AG04450 (cell line): ENCODE measurements at places on chromosomes 2 and 18. TPM values are rescaled to one million over a fixed set of nuclear protein-coding genes. Genes with fewer than 3 reads are reported as not detected.

GRCh38 chr2:226414335-226414734, 385.3 kb downstream of the IRS1 start:
- no peak for DNase-seq

DNA sequence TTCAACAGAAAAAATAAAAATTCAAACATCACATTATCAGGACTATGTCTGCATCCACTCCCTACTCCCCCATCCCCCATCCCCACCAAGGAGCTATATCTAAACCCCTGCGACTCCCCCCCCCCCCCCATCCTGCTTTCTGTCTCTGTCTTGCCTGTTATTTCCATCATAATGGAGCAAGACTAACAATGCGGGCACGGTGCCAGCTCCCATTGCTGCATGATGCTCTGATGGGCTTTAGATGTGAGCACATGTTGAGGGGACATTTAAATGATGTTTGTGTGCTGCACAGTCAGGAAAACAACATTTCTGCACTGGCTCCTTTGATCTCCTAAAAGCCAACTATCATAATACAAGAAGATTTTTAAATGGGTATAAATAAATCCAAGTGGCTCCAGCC, 644.2 kb upstream of the SETBP1 start:
- DNase-seq: no peak

GRCh38 chr2:188940171-188940570, 34.0 kb upstream of the COL3A1 start:
- DNase-seq: no peak

DNA sequence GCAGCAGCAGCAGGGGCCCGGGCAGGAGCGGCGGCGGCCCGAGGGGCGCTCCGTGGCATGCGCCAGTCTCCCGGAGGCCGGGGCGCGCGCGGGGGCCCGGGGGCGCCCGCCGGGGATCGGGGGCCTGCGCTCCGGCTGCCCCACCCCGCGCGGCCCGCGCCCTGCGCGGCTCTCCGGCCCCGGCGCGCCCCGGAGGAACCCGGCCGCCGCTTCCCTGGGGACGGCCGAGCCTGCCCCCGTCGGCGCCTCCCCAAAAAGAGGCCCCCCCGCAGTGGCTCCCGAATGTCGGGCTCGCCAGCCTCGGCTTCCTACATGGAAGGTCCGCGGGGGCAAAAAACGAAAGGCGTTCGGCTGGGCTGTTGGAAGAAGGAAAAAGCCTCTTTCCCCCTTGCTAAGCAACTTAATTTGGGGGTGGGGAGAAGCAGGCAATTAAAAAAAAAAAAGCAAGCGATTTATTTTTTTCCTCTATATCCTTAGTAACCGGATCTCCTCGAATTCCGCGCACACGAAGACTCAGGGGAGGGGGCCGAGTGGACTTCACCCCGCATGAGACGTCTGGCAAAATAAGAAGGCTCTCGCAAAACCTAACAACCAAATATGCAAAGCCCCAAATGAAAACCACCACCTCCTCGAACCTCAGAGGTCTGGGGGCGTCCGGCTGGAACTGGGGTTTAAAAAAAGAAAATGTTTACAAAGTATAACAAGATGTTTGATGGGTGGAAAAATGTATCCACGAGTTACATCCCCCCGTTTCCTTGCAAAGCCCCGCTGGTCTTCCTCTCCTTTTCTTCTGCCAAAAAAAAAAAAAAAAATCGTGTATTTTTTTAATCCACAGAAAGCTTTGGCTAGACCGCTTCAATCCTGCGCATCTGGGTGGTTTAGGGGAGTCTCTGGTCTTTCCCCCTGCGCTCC, at the start of gene SMAD7:
Gene SMAD7 (minus strand): TSS at position 430 of the 912 bp plus-strand sequence. CDS start 541 bp downstream, outside the sequence.
- DNase-seq: no peak

GRCh38 chr18:64097497-64097896, 51.4 kb downstream of the LINC00305 start:
- no peak for DNase-seq

- DNase-seq: no peak
These were observed 67.0 kb downstream of the ZEB2 start for GRCh38 chr2:144452989-144453336.

GRCh38 chr2:145897151-145897550, 1377.2 kb upstream of the ZEB2 start:
- no peak for DNase-seq

DNA sequence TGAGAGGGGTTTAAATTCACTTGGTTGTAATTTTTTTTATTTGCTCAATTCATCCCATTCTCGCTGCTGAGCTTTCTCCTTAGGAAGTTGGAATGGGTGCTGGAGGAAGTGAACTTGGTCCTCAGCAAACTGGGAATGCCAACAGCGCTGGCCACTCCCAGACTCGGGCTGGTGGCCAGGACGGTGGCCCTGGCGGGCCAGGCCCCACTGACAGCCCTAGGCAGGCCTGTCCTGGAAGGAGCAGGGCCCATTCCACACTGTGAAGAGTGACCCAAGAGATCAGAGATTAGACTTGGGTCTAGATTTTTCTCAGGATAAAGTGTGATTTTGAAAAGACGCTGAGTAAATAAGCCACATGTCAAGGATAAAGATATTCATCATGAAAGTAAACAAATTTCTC, 132.7 kb downstream of the HDAC4 start:
- no peak for DNase-seq

- no peak for DNase-seq
These were observed 5.7 kb downstream of the ROCK1 start for GRCh38 chr18:21105936-21106335.

- DNase-seq: no peak
These were observed 9.2 kb downstream of the TGIF1 start for GRCh38 chr18:3458952-3459853.

GRCh38 chr18:35672897-35673296, 91.4 kb downstream of the GALNT1 start:
- DNase-seq: peak; percentile 3

- DNase-seq: no peak
These were observed 10.6 kb upstream of the MALL start for GRCh38 chr2:110126086-110126773.

DNA sequence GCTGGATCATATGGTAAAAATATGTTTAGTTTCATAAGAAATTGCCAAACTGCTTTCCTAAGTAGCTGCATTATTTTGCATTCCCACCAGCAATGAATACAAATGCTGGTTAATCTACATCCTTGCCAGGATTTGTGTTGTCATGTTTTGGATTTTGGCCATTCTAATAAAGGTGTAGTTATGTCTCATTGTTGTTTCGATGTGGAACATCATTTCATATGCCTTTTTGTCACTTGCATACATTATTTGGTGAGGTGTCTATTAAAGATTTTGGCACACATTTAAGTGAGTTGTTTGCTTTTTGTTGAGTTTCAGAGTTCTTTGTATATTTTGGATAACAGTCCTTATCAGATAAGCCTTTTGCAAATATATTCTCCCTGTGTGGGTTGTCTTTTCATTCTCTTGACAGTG, 299.2 kb upstream of the TFPI start:
- DNase-seq: no peak

GRCh38 chr2:70984228-70984575, 5.8 kb downstream of the ANKRD53 start:
- DNase-seq: no peak

DNA sequence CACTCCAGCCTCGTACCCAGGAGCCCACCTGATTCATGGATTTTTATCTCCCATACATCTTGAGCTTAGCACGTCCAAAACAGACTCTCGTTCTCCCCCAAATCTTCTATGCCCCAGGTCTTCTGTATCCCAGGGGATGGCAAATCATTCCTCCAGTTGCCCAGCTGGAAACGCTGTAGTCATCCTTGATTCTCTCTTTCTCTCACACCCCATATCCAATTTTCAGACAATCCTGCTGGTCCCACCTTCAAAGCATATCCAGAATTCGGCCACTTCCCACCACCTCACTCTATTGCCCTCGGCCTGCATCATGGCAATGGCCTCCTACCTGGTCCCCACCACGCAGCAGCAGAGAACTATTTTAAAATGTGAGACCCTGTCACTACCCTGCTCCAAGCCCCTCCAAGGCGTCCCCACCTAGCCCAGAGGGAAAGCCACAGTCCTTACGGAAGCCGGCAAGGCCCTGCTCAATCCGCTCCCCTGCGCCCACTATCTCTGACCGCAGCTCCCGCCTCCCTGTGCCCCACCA, 1.4 kb upstream of the GRHL1 start:
- no peak for DNase-seq

- DNase-seq: peak; percentile 80
These were observed 83.9 kb downstream of the STPG4 start for GRCh38 chr2:47070920-47071824.

DNA sequence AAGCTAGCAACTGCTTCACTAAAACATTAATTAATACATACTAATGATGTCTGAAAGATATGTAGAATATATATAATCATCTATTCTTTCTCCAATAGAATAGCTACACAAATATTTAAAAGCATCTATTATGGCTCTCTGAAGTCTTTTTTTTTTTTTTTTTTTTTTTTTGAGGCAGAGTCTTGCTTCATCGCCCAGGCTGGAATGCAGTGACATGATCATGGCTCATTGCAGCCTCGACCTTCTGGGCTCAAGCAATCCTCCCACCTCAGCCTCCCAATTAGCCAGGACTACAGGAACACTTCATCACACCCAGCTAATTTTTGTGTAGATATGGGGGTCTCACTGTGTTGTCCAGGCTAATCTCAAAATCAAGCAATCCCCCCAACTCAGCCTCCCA, 120.4 kb upstream of the KYNU start:
- DNase-seq: no peak

- DNase-seq: no peak
These were observed 270.8 kb upstream of the PARD3B start for GRCh38 chr2:204274429-204274828.

Gene CFC1
- not detected in 2 replicates for polyA plus RNA-seq

Gene SNORC
- 0.48 and 0.78 TPM in 2 replicates for polyA plus RNA-seq

Gene ARHGAP15
- polyA plus RNA-seq: not detected in 2 replicates

Gene PRKAG3
- not detected in 2 replicates for polyA plus RNA-seq

Gene OSR1
- 13.5 and 14.0 TPM in 2 replicates for polyA plus RNA-seq

Gene IL1RN
- not detected in 2 replicates for polyA plus RNA-seq
